ENCODE measurements at places on chromosomes 12 and 14. TPM values are rescaled to one million over a fixed set of nuclear protein-coding genes. Genes with fewer than 3 reads are reported as not detected.

Gene LUM
- 20.1 TPM for total RNA-seq

Gene RPL10L
- total RNA-seq: not detected

Gene SLC5A8
- 1.4 TPM for total RNA-seq

Gene LYZ
- total RNA-seq: 4.5 TPM

Gene KRT7
- not detected for total RNA-seq

Gene NEUROD4
- total RNA-seq: 3.9 TPM

Gene SLCO1A2
- total RNA-seq: 8.3 TPM

Gene GPR84
- 0.16 TPM for total RNA-seq

Gene MANSC4
- 0.47 TPM for total RNA-seq

Gene TSHR
- under 0.01 TPM for total RNA-seq

Gene SOX5
- total RNA-seq: 209 TPM

Gene KCNH3
- total RNA-seq: 7.5 TPM

Gene TMEM132C
- total RNA-seq: 4.8 TPM

Gene ADAM21
- total RNA-seq: 0.16 TPM

Gene BBOF1
- 8.9 TPM for total RNA-seq

Gene SDS
- total RNA-seq: 0.62 TPM

Gene IQSEC3
- 4.5 TPM for total RNA-seq

Gene NT5DC3
- total RNA-seq: 32.8 TPM

Gene PLEK2
- total RNA-seq: 0.47 TPM

Gene ZNF605
- total RNA-seq: 24.0 TPM

Gene SALL2
- total RNA-seq: 11.2 TPM

Gene TSPAN19
- total RNA-seq: 0.16 TPM

Gene FBXO34
- total RNA-seq: 37.9 TPM

Gene GARIN6
- total RNA-seq: not detected

Gene FOXG1
- total RNA-seq: 75.5 TPM
